ENCODE measurements at places on chromosomes 5 and 9. TPM values are rescaled to one million over a fixed set of nuclear protein-coding genes. Genes with fewer than 3 reads are reported as not detected.

DNA sequence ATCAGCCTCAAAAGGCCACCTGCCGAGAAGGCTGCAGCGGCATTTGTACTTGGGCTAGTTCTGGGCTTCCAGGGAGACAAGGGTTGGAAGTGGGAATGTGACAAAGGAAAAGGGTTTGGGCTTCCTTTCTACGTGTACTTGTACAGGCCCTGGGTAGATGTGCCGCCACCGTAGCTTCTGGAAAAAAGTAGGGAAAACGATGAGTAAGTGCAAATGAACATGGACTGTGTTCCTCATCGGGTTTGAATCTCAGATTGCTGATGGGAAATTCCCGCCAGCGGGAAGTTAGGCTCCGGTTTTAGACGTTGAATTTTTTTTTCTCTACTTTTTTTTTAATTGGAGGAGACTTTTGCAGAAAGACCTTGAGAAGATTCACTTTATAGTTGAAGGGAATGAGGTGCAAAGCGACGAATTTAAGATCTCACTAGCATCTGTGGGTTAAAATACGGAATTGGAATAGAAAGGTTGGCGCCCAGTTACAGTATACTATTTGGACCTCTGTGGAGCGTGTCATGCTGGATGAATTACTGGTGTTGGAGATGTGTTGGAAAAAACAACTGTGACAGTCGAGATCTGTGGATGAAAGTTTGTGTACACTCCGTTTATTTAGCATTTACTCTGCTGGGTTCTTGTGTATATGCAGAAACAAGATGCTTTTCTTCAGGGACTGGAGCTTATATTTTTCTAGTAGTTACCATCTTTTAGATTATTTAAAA lies 1.2 kb downstream of the G3BP1 start:
- no peak for DNase-seq

ACOT12 gene
- not detected for total RNA-seq

DNA sequence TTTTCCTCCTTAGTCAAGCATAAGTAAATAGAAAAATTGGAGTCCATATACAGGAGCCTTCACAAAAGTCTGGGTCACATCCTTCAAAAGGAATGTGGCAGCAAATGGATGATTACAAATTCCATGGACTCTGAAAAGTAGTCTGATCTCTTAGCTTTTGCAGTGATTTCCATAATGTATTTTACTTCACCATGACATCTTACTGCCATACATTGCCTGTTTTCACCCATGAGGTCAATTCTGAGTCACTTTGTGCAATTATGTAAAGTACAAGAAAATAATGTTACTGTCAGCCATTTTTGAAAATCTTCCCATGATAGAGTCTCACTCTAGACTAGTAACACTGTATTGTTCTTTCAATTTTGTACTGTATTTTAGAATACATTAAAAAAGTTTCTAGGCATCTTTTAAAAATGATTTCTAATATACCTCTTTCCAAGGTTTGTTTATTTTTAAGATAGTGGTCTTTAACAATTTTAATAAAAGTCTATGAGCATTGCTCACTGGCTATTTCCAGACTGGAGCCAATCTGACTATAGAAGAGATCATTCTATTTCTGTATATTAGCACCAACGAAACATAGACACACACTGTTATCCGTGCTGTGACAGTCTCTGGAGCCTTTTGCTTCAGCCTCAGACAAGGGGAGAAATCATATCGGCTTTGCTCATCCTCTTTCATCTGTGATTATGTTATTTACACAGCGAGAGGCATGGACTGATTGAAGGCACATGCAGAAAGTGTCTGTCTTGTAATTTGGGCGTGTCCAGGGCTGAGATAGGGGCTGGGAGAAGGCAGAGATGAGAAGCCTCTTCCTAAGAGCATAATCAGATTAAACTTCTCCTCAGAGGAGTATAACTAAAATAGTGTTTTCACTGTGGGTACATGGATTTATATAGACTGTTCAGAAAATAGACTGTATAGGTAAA lies 22.9 kb upstream of the ACTBL2 start:
- DNase-seq = no peak

PKD2L2 gene
- total RNA-seq = not detected

GRCh38 chr5:156135531-156135930 lies 191.4 kb upstream of the SGCD start:
- DNase-seq = no peak
